ENCODE measurements at places on chromosomes 2 and 18.

DNA sequence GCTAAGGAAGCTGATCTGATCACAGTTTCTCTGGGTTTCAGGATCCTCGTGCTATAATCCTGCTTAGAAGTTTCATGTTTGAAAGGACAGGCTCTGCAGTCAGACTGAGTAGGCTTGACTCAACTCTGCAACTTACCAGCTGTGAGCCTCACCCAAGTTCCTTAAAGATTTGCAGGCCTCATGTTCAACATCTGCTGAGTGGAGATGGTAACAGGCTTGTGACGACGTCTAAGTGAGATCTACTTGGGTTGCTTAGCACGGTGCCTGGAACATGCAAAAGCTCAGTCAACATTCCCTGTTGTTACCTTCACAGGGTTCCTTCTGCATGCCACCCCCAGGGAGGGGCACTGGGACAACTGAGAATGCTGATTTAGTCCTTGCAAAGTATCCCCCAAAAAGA is 164.2 kb downstream of the C1D start:
- peak; percentile 25 for DNase-seq

DNA sequence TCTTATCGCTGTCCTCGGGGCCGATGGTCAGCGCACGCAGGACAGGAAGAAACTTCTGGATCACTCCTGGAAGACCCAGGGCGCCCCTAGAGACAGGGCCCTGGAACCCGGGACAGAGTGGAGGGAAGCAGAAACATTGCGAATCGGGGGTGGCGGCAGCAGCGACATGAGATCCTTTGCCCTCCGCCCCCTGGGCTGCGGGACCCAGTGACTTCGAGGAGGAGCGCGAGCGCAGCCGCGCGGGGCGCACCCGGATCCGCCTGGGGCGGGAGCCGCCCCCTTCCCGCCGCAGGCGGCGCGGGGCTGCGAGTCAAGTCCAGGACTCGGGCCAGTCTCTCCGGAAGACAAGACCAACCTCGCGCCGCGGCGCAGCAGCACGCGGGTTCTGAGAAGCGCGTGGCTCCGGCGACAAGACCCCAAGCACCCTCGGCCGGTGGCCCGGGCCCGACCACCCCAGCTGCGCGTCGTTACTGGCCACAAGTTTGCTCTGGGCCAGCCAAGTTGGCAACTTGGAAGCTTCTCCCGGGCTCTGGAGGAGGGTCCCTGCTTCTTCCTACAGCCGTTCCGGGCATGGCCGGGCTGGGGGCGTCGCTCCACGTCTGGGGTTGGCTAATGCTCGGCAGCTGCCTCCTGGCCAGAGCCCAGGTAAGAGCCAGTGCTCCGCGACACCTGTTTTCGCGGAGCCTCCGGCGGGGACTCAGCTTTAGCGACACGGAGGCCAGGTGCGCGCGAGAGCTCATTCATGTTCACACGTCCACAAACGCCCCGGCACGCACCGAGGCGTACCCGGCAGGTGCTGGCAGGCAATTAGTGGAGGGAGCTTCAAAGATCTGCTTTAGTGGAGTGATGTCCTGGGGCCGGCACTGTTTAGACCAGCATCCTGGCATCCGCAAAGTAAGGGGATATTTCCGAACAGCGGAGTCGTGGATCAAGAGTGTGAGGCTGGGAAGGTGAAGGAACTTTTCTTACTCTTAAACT is at the start of gene PTH2R:
TSS of gene PTH2R (plus strand) at position 319 of the 978 bp plus-strand sequence. CDS start at position 571, 252 bp downstream.
- DNase-seq, result peak; percentile 30

- DNase-seq, result no peak
These were observed 313.5 kb upstream of the SLC39A10 start for GRCh38 chr2:195343540-195343939.

DNA sequence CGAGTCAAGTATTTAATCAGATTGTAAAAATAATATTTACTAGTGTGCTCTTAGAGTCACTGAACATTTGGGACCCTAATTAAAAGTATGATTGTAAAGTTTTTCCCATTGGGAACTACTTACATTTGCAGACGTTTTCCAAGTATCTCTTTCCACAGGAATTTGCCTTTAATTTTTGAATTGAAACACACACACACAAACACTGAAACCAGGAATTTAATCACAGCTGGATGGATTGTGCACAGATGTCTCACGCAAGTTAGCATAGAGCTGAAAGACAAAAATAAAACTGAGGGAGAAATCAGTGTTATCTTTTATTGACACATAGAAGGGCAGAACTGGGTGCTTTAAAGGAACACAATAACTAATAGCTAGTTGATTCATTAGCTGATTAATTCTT is 230.7 kb downstream of the RND3 start:
- DNase-seq, result no peak

DNA sequence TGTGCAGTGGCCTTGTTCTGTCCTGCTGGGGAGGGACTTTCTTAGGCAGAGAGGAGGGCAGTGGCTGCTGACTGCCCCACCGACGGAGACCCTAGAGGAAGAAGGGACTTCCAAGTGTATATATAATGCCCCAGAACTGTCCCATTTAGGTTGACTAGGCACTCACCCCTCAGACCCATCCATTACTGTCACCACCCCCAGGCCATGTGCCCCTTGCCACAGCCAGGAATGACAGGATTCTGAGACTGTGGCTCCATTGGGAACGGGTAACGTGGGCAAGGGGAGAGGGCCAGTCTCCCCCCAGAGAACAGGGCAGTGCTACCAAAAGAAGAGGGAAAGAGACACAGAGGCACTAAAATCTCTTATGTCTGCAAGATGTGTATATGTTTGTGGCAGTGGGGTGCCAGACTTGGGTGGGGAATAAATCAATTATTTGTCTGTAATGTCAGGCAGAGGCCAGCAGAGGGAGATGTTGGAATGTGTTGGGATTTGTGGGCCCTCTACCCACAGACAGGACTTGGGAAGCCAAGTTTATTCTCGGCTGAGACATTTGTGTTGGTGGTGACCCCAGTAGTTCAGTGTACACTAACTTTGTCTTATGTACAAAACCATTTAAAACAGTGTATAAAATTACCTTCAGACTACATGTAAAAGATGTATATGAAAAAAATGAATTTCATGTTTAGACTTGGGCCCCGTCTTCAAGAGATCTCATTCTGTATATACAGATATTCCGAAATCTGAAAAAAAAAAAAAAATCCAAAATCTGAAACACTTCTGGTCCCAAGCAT is 24.0 kb upstream of the TMEM37 start:
- peak; percentile 56 for DNase-seq

DNA sequence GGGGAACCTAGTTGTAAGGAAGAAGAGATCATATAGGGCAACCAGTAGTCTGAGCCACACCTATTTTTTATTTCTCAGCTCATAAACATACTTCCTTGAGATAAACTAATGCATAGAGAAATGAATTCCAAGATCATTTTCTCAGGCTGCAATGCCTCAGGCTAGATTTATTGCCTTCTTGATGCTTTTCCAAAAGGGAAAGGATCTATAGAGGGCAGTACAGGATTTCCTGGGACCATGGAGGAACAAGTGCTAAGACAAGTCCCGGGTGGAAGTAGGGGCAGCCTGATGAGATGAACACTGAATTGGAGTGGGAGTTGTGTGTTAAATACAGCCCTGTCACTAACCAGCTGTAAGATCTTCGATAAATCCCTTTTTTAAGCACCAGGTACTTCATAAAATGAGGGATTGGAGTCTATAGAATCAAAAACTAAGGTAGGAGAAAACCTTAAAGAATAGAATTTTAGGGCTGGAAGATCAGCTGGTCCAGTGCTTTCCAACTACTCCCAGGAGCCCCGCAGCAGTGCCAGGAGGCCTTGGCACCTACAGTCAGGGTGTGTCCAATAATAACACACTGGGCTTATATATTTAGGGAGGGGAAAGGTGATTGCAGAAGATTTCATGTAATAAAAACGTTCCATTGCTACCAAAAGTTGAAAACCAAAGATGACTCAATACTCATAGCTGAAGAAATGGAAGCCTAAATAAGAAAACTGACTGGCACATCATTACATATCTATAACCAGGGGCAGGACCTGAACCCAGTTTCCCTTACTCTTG is 58.1 kb downstream of the SERTAD2 start:
- DNase-seq, result peak; percentile 38

- no peak for DNase-seq
These were observed 1291.6 kb upstream of the GYPC start for GRCh38 chr2:125364192-125364983.

DNA sequence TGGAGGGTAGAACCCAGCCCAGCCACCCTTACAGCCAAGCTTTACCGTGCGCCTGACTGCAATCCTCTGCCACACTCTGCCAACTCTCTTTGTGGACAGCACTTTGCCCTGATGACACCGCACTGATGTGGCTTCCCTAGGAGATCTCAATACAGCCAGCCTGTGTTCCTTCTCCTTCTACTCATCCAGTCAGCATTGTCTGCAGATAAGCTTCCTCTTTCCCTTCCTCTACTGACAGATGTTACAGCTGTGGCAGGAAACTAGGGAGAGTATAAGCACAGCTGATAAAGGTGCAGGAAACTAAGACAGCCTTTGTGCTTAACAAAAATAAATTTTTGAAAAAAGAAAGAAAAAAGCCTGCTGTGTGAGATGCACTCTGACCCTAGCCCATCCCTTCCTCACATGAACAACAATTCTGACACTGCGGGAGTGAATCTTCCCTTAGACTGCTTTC is 25.0 kb downstream of the CEP68 start:
- no peak for DNase-seq

DNA sequence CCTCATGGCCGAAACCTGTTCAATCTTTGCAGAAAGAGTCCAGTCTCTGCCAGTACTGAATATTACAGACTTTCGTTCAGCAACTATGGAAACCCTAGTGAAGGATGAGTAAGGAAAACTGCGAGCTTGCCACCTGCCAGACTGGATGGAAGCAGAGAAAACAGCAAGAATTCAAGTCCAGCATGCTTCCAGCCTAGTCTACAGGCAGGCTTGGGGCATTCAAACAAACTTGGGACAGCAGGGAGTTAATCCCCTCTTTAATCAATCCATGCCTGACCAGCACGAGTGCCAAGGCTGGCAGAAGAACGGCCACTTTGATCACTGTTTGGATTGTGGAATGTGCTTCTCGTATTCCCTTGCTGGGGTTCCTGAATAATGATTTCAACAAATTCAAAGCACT is 145.2 kb downstream of the EPHA4 start:
- peak; percentile 31 for DNase-seq

Data from WERI-Rb-1 (cell line).